Kidney epithelial cell (primary cell): ENCODE measurements at places on chromosomes 6 and 20. TPM values are rescaled to one million over a fixed set of nuclear protein-coding genes. Genes with fewer than 3 reads are reported as not detected.

CRYBG1 gene
- 4.4 TPM in 2 replicates for total RNA-seq

ME1 gene
- total RNA-seq = 13.8 and 18.6 TPM in 2 replicates

GJA1 gene
- total RNA-seq = 299 and 300 TPM in 2 replicates

BRPF3 gene
- 16.6 and 19.2 TPM in 2 replicates for total RNA-seq

FOXC1 gene
- total RNA-seq = 26.2 and 27.6 TPM in 2 replicates

FNDC11 gene
- total RNA-seq = 0.68 and 1.1 TPM in 2 replicates

GRIK2 gene
- 0.13 and 5.5 TPM in 2 replicates for total RNA-seq

ZC3H12D gene
- not detected in 2 replicates for total RNA-seq

COL21A1 gene
- not detected in 2 replicates for total RNA-seq

DEFB132 gene
- not detected in 2 replicates for total RNA-seq

SNAP91 gene
- total RNA-seq = 0.13 and 0.34 TPM in 2 replicates

MCM3 gene
- total RNA-seq = 37.1 and 38.6 TPM in 2 replicates

CD93 gene
- 1.0 and 1.3 TPM in 2 replicates for total RNA-seq

TRDN gene
- total RNA-seq = not detected in 2 replicates

DLL1 gene
- total RNA-seq = 3.8 and 4.2 TPM in 2 replicates

SGK2 gene
- total RNA-seq = 0.54 and 1.2 TPM in 2 replicates

SNAP25 gene
- total RNA-seq = 0.62 and 1.0 TPM in 2 replicates

NRN1 gene
- total RNA-seq = 0.34 and 3.1 TPM in 2 replicates
